H1 (cell line): ENCODE measurements at places on chromosomes 7 and 10.

- DNase-seq: no peak
These were observed 59.0 kb downstream of the VSTM4 start for GRCh38 chr10:49056356-49056755.

DNA sequence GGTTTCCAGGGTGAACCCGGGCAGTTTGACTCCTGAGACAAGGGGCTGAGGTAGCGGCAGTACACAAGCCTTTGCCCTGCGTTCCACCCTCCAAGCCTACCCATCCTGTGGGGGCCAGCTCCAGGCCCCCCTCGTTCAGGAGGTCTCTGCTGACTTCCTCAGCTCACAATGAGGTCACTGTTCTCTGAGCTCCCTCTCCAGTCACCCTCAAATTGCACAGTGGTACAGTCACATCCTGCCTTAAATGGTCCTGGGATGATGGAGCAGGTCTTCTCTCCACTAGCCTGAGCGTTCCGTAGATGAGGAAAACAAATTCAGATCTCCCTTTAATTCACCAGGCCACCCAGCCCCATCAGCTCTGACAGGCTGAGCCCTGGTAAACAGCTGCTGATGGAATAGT, 90.2 kb downstream of the SH3PXD2A start:
- no peak for DNase-seq

GRCh38 chr10:118792526-118792925, 37.8 kb upstream of the CACUL1 start:
- no peak for DNase-seq

DNA sequence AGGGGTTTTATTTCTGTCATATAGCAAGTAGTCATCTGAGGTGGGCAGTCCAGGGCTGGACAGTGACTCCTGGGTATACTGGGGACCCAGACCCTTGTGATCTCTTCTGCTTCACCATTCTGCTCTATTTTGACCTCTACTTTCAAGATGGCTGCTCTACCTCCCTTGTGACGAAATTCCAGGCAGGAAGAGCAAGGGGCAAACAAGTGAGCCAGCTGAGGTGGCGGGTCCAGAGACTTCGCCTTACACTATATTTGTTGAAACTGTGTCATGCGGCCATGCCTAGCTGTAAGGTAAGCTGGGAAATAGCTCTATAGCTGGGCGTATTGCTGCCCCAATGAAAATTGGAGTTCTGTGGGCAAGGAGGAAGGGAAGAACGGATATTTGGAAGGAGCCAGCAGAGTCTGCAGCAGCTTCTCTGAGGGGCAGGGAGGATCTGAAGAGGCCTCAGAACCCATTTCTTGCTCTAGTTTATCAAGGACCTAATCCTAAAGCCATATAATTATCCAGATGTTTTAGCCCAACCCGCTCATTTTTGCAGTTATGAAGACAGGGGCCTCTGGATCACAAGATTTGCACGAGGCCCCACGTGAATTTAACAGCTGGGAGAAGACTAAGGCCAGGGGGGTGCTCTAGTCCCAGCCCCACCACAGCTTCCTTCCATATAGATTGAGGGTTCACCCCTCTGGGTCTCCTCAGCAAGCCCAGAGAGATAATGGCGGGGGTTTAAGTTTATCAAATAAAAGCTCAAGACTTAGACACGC, 7.7 kb upstream of the CPA1 start:
- DNase-seq: no peak

DNA sequence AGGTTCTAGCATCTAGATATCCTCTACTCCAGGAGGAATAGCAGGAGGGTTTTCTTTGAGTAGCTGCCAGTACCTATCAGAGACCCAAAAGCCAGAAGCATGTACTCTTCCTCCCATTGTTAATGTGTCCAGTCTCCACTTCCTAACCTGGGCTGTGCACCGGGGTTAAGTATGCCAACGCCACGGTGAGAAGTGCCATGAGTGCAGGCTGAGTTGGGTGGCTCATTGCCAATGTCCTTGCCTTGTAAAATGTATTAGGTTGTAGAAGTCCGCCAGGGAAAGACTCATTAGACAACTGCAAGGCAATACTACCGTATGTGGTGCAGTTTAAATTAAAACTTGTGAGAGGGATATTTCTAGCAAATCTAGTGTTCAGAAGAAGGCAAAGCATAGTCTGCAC, 55.0 kb upstream of the PRR15 start:
- DNase-seq: no peak

- DNase-seq: no peak
These were observed 195.0 kb downstream of the MTERF1 start for GRCh38 chr7:91685544-91685943.

GRCh38 chr10:16674147-16674703, 143.0 kb downstream of the RSU1 start:
- no peak for DNase-seq

DNA sequence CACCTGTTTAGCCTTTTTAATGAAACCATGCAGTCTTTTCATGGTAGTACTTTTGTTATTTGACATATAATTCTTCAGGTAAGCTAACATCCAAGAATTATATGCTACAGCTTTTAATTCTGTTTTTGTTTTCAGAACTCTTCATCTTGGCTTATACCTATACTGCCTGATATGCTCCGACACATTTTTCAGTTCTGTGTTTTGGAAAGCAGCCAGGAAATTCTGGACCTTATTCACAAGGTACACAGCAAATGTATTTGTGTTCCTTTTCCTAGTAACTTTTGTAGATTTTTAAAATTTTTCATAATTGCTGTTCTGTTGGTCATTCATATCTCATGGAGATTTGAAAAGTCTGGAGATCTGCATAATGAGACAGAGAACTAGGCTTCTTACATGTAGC, 56.7 kb downstream of the BTAF1 start:
- no peak for DNase-seq
